Breast epithelium (tissue), 4 donors: ENCODE measurements at places on chromosomes 2 and 18.

- DNase-seq, result no peak
Observed at GRCh38 chr2:235661167-235661937, 167.5 kb downstream of the AGAP1 start.

DNA sequence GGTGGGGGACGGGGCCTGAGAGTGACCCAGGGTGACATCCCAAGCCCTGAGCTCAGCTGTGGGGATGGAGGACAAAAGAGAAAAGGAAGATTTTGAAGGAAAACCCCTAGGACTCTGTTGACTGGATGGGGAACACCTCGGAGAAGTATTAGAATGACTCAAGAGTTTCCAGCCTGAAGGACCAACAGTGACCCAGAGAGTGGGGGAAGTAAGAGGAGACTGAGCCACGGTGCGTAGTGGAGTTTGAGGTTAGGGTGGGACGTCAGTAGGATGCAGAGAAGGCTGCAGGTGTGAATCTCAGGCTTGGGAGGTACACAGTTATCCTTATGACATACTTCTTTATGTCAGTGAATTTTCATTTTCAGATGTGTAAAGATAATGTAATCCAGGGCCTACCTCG, 119.5 kb downstream of the NCK2 start:
- DNase-seq, result no peak

DNA sequence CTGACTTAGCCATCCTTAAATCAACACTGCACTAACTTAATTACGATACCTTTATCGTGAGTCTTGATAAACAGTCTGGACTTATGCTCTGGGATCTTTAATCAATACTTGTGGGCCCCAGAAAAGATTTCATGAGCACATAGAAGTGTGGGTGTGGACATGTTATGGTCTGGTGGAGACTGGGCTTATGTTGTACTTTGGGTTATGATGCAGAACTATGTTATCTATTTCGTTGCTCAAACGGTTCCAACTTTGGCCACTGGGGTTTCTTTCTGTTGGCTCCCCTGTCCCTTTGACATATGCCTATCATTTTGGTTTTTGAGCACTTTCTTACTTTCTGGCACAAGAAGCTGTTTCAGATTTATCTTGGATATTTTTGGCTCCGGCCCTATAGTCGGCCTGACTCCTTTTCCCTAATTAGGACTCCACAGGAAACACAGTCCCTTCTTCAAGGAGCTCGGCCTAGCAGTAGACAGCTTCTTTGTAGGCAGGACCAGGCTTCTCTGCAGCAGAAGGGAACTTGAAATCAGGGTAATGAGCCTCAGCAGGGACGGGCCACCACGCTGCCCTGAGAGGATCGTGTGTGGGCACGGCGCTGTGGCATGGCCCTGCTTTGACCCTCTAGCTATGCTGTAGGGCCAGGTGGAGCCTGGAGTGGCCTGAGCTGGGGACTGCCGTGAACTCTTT, 54.6 kb upstream of the TXNDC2 start:
- DNase-seq, result no peak

DNA sequence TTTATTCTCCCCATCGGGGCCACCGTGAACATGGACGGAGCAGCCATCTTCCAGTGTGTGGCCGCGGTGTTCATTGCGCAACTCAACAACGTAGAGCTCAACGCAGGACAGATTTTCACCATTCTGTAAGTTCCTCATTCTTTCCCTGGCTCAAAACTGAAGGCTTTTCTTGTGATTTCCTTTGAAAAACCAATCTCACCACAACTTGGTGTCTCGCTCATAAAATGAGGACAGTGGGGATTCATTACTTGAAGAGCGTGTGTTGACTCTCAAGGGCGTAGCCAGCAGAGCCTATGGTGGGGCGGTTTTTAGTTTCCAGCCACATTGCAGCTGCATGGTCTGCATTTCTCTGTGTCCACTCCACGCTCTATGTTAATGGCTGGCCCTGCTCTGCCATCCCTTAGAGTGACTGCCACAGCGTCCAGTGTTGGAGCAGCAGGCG, 29.0 kb downstream of the SLC1A4 start:
- no peak for DNase-seq

GRCh38 chr2:11550901-11551568, 17.2 kb downstream of the GREB1 start:
- DNase-seq, result no peak

GRCh38 chr2:232884549-232885263, 14.6 kb downstream of the SNORC start:
- peak; percentile 47 for DNase-seq

GRCh38 chr2:66389651-66390131, 45.2 kb upstream of the MEIS1 start:
- DNase-seq, result no peak

DNA sequence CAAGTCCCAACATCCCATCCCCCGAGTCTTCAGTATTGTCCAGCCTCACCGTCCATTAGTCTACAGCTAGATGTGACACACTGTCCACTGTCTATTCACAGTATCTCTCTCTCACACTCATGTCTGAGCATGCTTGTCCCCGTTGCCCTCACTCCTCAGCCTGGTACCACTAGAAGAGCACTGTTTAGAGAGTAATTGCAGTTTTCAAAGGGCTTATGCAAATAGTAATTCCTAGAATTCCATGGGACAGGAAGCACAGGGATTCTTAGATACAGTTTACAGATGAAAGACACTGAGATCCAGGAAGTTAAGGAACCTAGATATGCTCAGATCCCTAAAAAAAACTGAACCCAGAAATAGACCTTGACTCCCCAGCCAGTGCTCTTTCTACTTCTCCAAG, 125.5 kb downstream of the MYO5B start:
- no peak for DNase-seq

- no peak for DNase-seq
Observed at GRCh38 chr2:17749753-17750438, 3.7 kb downstream of the SMC6 start.

DNA sequence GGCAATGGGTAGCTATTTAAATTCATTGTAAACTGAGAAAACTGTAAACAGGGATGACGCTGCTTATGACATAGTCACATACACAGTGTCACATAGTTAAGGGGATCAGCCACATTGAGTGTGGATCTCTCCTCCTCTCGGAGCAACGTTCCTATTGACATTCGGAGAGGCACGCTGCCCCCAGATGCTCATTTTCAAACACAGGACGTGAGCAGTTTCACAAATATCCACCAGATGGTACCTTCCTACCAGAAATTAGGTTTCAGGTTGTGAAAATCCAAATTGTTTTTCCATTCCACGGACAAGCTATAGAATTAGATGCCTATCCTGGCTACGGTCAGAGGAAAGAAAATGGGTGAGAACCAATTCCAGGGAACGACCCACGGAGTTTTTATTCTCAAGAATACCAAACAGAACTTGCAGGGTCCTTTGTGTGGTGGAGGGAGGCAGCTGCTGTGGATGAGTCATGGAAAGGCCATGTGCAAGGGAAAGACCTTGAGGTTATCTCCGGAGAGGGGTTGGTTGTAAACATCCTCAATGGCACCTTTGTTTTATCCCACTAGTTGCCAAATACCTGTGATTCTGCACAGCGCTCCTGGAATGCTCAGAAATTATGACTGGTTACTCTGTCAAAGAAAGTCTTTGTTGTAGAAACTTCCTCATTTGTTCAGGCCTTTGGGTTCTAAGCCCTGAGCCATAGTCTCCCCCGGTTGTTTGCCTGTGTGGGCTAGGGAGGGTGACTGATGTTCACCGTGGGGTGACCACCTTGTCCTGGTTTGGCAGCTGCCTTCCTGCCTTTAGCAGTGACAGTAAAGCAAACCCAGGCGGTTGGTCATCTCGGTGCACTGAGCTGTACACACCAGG, 88.0 kb downstream of the ACTR3 start:
- DNase-seq, result peak; percentile 83

DNA sequence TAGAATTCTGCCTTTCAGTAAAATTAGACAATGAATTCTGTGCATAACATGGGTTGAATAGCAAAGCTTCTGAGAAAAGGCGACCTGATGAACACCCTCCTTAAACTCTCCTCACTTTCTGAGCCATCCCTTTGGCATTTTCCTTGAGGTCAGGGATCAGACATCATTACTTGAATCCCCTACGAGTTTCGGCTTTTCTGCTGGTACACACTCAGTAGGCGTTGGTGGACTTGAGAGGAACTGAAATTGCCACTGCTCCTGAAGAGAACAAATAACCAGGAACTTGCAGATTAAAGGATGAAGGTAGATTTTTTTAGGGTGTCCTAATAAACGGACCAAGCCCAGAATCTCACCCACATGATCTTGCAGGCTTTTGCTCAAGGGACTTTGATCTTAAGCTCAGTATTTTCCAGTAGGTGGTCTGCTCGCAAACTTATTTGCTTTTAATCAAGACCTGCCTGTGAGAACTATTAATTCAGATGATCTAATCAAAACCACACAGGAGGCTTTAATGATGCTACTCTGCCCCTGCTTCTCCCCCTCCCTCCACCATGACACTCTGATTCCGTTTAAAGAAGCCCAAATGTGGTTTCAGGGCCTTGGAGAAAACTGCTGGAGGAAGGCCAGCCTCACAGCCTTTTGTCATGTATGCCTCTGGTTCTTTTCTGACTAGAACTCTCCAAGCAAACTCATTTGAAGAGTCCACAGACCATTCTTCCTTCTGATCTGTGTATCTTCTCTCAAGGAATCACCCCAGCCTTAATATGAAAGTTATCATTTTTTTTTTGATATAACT, 124.9 kb downstream of the PRKCE start:
- DNase-seq, result no peak

GRCh38 chr18:36889321-36889720, 60.4 kb downstream of the KIAA1328 start:
- no peak for DNase-seq

DNA sequence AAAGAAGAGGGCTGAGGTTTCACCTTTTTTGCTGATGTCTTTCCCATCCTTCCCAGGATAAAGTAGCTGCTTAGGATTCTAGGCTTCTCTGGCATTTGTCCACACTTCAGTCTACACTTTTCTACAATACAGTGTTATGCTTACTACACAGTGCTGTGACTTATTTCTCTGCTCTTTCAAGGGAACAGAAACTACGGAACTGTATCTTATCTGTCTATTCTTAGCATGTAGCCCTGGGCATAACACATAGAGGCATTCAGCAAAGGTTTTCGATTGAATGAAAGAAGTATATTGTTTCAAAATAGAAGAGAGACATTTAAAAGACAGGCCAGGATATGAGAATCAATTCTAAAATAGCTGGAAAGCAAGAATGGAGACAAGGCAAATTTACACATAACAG, 110.9 kb downstream of the ARHGEF33 start:
- DNase-seq, result no peak

GRCh38 chr2:150591496-150592285, 104.2 kb upstream of the RND3 start:
- DNase-seq, result no peak

- DNase-seq, result no peak
Observed at GRCh38 chr2:207155516-207156444, 10.0 kb downstream of the KLF7 start.

DNA sequence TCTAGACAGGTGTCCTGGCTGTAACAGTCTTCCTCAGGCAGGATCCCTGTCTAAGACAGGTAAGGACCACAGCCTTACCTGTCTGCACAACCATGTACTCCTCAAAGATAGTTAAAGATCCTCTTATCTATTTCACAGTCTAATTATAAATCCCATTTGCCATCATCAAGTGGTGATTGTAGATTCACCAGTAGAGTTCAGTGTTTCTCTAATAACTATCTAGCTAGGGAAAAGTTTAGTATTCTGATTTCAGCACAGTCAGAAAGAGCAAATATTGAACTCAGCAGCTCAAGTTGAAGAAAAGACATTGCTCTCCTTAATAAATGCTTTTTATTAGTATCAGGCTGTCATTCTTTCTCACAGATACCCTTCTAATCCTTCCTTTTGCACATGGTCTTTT, 1305.5 kb upstream of the NXPH2 start:
- no peak for DNase-seq

- no peak for DNase-seq
Observed at GRCh38 chr2:145593991-145594614, 1074.2 kb upstream of the ZEB2 start.

GRCh38 chr2:158460632-158461297, 4.0 kb downstream of the PKP4 start:
- DNase-seq, result no peak

DNA sequence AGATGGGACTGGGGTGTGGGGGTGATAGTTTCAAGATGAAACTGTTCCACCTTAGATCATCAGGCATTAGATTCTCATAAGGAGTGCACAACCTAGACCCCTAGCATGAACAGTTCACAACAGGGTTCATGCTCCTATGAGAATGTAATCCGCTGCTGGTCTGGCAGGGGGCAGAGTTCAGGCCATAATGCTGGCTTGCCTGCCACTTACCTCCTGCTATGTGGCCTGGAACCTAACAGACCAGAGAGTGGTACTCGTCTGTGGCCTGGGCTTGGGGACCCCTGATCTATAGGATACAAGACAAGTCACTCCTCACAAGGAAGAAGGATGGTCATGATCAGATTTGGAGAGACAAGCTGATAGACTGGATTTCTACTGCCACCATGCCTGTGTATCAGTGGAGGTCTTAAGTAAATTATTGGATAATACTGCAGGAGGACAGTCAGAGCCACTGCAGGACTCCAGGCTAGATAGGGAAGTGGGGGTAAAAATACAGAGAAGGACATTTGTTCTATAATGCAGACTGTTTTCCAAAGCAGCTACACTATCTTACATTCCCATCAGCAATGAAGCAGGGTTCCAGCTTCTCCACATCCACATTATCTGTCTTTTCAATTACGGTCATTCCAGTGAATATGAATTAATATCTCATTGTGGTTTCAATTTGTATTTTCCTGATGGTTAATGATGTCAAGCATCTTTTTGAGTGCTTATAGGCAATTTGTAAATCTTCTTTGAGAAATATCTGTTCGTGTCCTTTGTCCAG, 28.8 kb upstream of the APOB start:
- DNase-seq, result no peak

DNA sequence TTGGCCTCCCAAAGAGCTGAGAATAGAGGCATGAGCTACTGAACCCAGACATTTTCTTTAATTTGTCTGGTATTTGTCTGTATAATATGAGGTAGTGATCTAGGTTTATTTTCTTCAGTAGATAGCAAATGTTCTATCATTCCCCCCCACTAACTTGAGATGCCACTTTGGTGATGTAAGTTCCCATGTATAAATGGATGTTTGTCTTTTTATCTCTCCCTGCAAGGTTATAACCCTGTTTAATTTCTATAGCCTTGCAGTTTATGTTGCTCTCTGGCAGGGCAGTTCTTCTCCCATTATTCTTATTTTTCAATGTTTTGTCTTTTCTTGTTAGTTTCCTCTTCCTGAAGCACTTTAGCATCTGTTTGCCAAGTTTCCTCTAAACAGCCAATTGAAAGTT, 39.1 kb upstream of the MAP4K4 start:
- no peak for DNase-seq

- DNase-seq, result no peak
Observed at GRCh38 chr2:77642339-77642738, 120.2 kb upstream of the LRRTM4 start.
